Left cardiac atrium (tissue), 4 donors: ENCODE measurements at places on chromosomes 13 and 19. TPM values are rescaled to one million over a fixed set of nuclear protein-coding genes. Genes with fewer than 3 reads are reported as not detected.

The ZNF491 gene
- total RNA-seq = 2.2 TPM

The IZUMO2 gene
- total RNA-seq = not detected

DNA sequence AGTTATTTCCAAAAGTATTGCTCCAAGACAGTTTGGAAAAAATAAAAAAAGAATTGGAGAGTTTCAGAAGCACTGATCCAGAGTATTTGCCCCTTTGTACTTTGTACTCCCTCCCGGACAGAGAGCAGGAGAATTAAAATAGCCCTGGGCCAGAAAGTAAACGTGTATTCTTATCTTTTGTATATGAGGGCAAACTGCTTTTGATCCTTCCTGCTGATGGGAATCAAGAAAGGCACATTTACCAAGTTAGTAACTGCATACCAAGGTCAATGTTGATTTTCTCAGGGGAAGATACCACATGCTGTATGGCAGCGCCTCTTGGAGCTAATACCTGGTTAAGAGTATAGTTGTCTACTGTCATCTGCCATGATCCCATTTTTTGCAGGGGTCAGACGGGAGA lies 10.9 kb upstream of the RB1 start:
- no peak for DNase-seq

- DNase-seq = no peak
Measured at GRCh38 chr13:36395280-36395679, 37.0 kb upstream of the CCNA1 start.

DNA sequence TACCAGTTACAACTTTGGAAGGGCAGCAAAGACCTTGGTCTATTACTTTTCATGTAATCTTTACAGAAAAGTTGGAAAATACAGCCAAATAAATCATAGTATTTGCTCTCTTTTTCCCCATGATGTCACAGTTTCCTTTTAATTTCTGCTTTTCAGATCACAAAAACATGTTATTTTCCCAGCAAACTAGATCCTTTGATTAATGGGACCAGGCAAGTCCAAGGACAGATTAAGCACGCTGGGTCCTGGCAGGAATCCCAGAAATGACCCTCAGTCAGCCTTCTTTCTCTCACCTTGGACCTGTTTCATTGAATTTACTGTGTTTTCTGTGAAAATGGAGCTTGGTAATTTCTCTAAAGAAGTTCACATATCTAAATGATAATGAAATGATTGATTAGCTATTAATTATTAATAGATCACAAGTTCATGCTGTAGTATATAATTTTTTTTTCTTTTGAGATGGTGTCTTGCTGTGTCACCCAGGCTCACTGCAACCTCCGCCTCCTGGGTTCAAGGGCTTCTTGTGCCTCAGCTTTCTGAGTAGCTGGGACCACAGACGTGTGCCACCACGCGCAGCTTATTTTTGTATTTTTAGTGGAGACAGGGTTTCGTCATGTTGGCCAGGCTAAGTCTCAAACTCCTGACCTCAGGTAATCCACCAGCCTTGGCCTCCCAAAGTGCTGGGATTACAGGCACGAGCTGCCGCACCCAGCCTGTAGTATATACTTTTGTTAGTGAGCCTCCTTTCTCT lies 16.0 kb downstream of the SPATA13 start:
- DNase-seq = no peak

- no peak for DNase-seq
Measured at GRCh38 chr19:57192077-57192420, 749 bp downstream of the ZNF264 start.

GRCh38 chr13:43227721-43228120 lies 204.3 kb downstream of the DNAJC15 start:
- DNase-seq = no peak

GRCh38 chr19:3725640-3726310 lies 17.6 kb downstream of the TJP3 start:
- DNase-seq = no peak

GRCh38 chr19:13460045-13460444 lies 46.2 kb downstream of the CACNA1A start:
- DNase-seq = no peak

- peak; percentile 20 for DNase-seq
Measured at GRCh38 chr19:49881672-49882394, 4.3 kb downstream of the TBC1D17 start.

DNA sequence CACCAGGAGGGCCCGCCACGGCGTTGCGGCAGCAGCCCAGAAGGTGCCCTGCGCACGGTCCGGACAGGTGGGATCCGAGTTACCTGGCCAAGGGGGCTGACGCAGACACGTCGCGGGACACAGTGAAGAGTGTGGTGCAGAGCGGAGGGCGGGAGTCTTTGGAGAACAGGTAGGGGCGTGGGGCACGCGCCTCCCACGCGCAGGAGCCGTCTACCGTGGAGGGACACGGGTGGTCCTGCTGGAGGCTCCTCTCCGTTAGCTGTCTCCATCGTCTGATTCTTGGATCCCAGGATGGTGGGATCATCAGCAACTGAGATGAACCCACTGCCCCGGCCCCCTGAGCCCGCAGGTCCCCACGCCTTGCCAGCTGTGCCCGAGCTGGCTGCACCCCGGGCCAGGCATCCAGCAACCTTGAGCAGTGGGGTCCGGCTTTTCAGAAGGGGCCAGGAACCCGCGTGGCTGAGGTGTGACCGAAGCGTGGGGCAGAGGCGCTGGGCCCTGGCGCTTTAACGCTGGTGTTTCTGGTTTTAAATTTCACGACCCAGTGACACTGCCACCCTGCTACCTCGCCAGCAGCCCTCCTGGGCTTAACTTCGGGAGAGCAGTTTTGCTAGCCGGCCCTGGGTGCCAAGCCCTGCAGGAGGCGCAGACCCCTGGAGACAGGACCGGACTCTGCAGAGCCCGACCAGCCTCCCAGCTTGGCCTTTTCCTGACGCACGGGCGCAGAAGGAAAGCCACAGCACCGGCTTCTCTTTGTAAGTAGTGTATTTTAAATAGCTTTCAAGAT lies 7.3 kb downstream of the FGF22 start:
- DNase-seq = peak; percentile 20
